Effector memory CD8-positive, alpha-beta T cell (primary cell): ENCODE measurements at places on chromosomes 7 and 10.

DNA sequence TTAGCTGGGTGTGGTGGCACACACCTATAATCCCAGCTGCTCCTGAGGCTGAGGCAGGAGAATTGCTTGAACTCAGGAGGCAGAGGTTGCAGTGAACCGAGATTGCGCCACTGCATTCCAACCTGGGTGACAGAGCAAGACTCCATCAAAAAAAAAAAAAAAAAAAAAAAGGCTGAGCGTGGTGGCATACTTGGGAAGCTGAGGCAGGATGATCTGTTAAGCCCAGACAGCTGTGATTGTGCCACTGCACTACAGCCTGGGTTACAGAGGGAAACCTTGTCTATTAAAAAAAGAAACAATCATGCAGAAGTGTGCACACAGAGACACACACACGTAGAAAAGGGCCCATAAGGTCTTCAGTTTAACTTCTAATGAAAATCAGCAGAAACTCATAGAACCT is 150.6 kb downstream of the TPST1 start:
- H3K4me3 ChIP-seq, result no peak overlapping the region
- no peaks in the 10 kb centered on the region for H3K4me1 ChIP-seq
- H3K27ac ChIP-seq, result no peak overlapping the region
- DNase-seq, result no peak
- H3K27me3 ChIP-seq, result peaks cover 10% of the 10 kb centered on the region

DNA sequence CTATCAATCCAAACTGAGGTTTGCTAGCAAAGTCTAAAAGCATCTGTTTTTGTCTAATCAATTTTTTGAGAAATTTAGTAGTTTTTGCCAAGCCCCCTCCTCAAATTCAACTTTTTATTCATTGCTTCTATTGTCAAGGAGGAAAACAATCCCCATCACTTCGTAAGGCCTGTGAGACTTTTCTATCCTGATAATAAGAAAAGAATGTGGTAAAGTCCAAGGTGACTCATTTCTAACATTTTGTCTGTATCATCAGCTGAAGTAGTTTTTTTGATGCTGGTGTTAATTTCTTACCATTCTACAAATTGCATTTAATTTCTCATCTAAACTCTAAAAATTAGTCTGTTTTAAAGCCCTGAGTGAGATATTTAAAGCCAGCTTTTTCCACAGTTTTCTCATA is 11.7 kb downstream of the ANK3 start:
- H3K27me3 ChIP-seq, result no peaks in the 10 kb centered on the region
- H3K4me3 ChIP-seq, result no peak overlapping the region
- no peak for DNase-seq
- H3K27ac ChIP-seq, result no peak overlapping the region

DNA sequence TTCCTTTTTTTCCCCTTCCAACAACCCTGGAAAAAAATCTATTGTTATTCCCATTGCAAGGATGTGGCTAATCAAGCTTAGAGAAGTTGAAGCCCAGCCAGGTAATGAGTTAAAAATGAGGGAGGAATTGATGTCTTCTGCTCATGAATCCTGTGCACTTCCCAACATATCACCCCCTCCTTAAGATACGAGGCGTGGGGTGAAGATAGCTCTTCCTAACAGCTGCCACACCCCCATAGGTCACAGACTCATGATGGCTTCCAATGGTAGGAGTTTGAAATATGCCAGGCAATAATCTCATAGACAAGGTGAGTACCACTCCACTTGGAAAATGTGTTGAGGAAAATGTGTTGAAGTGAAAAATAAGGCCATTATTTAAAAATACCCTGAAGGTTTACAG is 71.3 kb upstream of the HECW1 start:
- H3K27ac ChIP-seq, result no peak overlapping the region
- no peak overlapping the region for H3K4me3 ChIP-seq
- H3K36me3 ChIP-seq, result no peaks in the 10 kb centered on the region
- peaks cover 26% of the 10 kb centered on the region for H3K27me3 ChIP-seq

GRCh38 chr10:30038781-30039536 is 20.4 kb downstream of the JCAD start:
- peaks cover 100% of the 10 kb centered on the region for H3K27me3 ChIP-seq
- no peak for DNase-seq
- peaks cover 5% of the 10 kb centered on the region for H3K36me3 ChIP-seq
- H3K4me1 ChIP-seq, result peaks cover 12% of the 10 kb centered on the region

GRCh38 chr7:132135746-132136385 is 440.4 kb downstream of the PLXNA4 start:
- peaks cover 16% of the 10 kb centered on the region for H3K27me3 ChIP-seq
- H3K4me3 ChIP-seq, result no peak overlapping the region
- no peaks in the 10 kb centered on the region for H3K36me3 ChIP-seq
- no peak for DNase-seq
- no peak overlapping the region for H3K27ac ChIP-seq

- H3K4me1 ChIP-seq, result no peaks in the 10 kb centered on the region
- DNase-seq, result no peak
- H3K36me3 ChIP-seq, result no peaks in the 10 kb centered on the region
- H3K27ac ChIP-seq, result no peak overlapping the region
- no peak overlapping the region for H3K4me3 ChIP-seq
- H3K27me3 ChIP-seq, result peaks cover 6% of the 10 kb centered on the region
These were observed 60.7 kb upstream of the CCDC6 start for GRCh38 chr10:59967079-59967478.

DNA sequence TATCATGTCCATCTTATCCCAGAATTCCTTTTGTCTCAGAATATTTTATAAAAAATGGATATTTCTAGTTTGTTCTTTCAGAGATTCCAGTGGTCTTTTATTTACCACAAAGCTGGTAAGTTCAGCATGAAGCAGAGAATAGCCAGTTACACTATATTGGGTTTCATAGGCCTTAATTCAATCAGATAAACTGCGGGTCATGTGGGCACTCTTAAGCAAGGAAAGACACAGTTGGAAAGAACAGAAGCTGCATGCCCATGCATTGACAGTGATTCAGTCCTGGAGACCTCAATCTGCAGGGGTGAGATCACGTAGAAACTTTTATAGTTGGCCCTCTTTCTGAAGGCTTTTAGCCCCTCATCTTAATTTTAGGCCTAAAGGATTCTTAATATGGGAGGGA is 281.3 kb upstream of the IGFBP3 start:
- H3K27ac ChIP-seq, result no peak overlapping the region
- H3K27me3 ChIP-seq, result no peaks in the 10 kb centered on the region
- no peaks in the 10 kb centered on the region for H3K4me1 ChIP-seq
- DNase-seq, result no peak
